ENCODE measurements at places on chromosomes 2 and 18.

DNA sequence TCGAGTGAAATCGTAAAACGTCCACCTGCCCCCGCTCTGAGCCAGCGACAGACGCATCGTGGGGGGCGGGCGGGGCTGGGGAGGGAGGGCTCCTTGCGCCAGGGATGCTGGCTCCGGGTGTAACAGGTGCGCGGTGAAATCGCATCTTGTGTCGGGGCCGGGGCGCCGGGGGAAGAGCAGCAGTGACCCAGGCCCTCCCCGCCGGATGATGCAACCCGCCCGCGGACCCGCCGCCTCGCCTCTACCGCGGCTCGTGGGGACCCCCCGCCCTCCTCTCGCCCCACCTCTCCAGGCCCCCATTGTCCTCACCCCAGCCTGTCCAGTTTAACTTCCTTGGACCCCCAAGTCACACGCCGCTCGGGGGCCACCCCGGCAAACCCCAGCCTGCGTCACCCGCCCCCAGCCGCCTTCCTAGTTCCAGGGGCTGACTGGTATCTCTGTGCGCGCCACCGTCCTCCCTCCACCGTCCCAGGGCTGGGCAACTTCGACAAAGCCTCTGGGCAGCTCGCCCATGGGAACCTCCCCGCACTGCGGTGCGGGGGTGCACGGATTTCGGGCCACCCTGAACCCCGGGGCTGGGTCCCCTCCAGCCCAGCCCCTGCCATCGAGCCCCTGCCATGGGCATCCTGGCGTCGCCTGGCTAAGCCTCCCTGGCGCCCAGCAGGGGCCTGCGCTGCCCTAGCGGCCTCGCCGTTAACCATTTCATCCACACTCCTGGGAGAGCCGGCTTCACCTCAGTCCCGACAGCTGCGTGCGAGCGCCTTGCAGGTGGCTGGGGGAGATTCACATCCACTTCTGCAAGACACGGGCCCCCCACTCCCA lies 799 bp upstream of the KIF1A start:
- DNase-seq: no peak

- no peak for DNase-seq
Measured at GRCh38 chr2:53473775-53474311, 293.8 kb upstream of the CHAC2 start.

DNA sequence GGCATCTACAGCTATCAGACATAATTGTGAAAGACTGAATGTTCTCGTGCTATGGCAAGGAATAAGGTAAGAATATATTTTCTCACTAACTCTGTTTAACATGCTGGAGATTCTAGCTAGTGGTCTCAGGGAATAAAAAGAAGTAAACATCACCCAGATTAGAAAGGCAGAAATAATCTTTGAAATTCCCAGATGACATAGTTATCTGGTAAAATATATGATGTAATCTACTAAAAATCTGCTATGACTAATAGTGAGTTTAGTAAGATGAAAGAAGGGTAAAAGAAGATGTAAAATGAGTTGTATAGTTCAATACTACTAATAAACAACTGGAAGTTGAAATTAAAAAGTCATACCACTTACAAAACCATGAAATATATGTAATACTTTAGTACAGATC lies 134.2 kb downstream of the DSC3 start:
- no peak for DNase-seq

DNA sequence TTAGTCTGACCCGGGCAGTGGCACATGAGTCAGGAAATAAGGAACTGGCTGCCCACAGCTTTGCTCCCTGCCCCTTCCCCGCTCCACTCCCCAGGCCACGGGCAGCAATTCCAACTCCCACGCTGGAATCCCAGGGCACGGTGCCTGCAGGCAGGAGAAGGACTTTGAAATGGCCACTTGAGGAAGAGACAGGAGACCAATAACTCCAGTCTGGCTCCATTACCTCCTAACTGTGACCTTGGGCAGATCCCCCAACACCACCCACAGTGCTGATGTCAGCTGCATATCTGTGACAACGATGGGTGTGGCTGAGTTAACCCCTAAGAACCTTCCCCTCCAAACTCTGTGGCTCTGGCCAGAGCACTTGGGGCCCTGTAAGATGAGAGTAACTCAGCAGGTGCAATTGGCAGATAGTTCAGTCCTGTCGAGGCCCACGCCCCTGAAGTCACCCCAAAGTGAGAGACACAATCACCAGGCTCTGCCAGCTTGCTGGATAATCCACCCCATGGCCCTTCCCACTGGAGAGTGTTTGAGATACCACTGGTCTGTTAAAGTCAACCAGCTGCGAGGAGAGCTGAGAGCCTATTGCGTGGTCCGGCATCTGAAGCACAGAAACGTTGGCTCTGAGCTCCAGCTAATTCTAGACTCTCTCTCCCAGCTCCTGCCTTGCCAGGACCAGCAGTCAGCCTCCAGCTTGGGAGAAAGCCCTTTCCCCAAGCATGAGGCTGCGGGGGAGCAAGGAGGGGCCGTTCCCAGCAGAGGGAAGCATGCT lies 175.2 kb downstream of the TNS1 start:
- DNase-seq: no peak

- DNase-seq: no peak
Measured at GRCh38 chr2:178947006-178947405, 102.9 kb downstream of the CCDC141 start.

- no peak for DNase-seq
Measured at GRCh38 chr2:105403783-105404698, 5.2 kb upstream of the FHL2 start.

GRCh38 chr18:37335409-37335736 lies 230.2 kb downstream of the CELF4 start:
- DNase-seq: no peak

Measured in activated T-cell treated with anti-CD3 and anti-CD28 coated beads, Interleukin-2, amount 50 U/mL, for 1 hour (primary cell).